Mesothelial cell of epicardium (in vitro differentiated cells): ENCODE measurements at places on chromosomes 12 and 14.

DNA sequence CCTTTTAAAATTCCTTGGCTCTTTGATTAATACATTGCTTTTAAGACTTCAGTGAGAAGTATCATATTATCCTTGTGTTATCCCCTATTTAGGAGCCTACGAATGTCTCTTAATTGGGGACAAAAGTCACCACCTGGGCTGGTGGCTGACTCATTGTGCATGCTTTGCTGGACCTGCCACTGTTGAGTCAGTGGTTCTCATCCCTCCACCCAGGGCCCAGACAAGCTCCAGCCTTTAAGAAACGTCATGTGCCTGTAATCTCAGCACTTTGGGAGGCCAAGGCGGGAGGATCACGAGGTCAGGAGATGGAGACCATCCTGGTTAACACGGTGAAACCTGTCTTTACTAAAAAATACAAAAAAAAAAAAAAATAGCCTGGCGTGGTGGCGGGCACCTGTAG is 57.9 kb downstream of the OTX2 start:
- DNase-seq: no peak

GRCh38 chr12:118850244-118850825 is 131.0 kb upstream of the SRRM4 start:
- DNase-seq: no peak

GRCh38 chr12:68359674-68360073 is 27.5 kb upstream of the MDM1 start:
- no peak for DNase-seq

DNA sequence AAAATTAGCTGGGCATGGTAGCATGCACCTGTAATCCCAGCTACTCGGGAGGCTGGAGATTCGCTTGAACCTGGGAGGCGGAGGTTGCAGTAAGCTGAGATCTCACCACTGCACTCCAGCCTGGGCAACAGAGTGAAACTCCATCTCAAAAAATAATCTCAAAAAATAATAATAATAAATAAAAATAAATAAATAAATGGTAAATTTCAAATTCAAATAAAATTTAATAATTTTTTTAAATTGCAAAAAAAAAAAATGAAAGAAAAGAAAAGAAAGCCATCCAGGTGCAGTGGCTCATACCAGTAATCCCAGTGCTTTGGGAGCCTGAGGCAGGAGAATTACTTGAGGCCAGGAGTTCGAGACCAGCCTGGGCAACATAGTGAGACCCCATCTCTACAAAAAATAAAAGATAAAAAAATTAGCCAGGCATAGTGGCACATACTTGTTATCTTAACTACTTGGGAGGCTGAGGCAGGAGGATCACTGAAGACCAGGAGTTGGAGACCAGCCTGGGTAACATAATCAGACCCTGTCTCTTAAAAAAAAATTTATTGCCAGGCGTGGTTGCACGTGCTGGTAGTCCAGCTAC is 36.4 kb downstream of the ALDH2 start:
- no peak for DNase-seq

- DNase-seq: peak; percentile 73
Observed at GRCh38 chr14:82642425-82642824, 1108.8 kb upstream of the SEL1L start.

DNA sequence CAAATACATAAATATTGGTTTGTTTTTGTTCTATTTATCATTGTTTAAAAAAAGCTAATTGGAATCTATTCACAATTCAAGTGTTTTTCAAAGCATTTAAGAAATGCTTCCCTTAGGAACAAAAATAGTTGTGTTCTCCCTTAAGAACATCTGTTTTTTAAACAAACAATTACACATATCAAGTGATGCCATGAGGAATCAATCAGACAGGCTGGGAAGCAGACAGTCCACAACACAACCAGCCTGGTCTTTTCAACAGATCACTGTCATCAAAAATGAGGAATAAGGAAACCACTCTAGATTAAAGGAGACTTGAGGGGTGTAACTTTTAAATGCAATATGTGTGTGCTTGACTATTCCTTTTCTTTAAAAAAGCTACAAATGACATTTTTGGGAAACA is 25.5 kb downstream of the GALC start:
- no peak for DNase-seq

DNA sequence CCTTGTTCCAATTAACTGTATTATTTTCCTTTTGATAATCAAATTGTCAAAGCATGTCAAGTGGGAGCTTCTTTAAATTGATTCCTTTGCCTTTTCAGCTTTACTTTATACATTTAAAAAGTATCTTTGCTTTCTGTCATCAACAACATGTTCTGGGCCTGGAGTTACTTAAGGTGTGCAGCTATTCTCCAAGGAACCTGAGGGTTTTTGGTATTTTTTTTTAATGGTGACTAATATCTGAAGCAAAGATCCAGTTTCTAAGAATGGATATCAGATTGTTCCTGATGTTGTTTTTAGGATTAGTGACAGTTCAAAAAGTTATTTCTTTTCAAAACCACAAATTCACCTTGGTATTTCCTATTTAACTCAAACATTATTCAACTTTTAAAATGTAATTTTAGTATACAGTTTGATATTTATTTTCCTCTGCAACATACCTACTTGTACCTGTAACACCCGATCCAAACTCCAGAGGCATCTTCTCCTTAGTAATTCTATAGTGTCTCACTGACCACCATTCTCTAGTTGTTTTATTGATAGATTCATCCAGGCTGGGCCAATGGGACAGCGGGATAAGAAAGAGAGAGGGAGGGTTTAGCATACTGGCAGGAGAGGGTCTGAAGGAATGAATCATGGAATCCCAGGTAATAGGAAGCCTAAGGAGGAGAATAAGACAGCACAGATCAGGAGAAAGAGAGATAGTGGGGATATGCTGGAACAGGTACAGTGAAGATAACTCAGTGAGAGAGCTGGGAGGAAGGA is 3.1 kb downstream of the CBLN3 start:
- no peak for DNase-seq

DNA sequence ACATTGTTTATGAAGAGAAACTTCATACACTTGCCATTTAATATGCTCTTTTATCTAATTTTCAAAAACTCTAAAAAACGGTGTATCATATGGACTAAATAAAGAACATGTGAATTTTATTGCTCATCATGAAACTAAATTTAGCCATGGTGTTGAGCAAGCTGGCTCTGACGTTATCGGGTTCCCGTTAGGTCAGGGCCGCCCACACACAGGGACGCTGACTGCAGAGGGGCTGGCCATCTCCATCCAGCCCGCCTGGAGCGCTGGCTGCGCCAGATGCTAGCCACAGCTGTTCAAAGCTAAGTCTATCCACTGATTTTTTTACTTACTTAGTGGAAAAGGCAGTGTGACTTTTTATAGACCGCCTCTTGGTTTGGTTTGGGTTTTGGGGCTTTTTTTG is 36.5 kb upstream of the DYNC1H1 start:
- no peak for DNase-seq

GRCh38 chr12:107352347-107353081 is 259.2 kb upstream of the CRY1 start:
- DNase-seq: no peak

- no peak for DNase-seq
Observed at GRCh38 chr14:26820572-26820971, 222.7 kb upstream of the NOVA1 start.

- no peak for DNase-seq
Observed at GRCh38 chr12:68487721-68488309, 122.9 kb upstream of the RAP1B start.

DNA sequence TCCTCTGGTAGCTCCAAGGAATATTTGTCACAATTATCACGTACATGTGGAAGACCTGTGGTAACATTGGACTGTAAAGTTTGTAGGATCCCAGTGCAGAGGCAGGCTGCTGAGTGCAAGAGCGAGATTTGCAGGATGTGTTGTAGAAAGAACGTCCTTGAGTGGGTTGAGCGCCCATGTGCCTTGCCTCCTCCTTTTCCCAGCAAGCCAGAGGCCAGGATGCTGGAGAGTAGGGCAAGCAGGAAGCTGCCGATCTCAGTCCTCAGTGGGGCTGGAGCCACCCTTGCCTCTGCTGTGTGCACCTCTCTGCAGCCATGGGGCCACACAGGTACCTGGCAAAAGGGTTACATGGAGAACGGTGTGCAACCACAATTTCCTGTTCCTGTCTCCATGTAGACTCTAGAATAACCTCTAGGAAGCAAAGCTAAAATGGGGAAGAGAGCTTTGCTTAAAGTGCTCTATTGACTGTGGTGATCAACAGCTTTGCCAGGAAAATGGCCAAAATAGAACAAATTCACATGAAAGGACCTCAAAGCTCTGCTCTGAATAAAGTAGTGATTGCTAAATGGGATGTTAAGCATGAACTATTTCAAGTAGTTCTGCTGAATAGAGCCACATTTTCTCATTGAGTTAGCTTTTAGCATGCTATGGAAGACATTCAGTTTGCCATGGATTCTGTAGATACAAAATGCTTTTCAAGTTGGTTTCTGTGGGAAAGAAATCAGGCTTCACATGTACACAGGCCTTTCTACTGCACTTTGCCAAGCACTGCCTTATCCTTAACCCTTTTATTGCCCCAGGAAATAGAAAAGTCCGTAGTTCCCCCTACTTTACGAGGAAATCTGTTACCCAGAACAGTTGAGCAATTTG is 37.4 kb downstream of the ANKRD9 start:
- no peak for DNase-seq

DNA sequence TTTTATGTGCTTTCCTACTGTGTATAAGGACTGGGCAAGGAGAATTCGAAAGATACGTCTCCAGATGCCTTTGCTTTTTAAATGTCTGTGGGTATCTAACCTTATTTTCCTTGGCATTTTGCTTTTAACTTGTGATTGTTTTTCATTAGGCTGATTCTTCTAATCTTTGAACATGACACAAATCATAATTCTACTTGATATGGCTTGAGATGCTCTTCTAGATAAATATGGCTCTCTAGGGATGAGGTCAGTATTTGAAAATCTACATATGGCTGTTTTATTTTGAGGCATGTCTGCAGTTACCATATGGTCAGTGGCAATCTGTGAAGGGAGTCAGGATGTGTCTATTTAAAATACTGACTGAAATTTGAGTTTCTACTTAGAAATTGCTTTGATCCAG is 139.2 kb downstream of the SLC2A13 start:
- DNase-seq: no peak

GRCh38 chr12:110010853-110011723 is 11.9 kb downstream of the ANKRD13A start:
- no peak for DNase-seq

GRCh38 chr12:128853600-128854197 is 421 bp downstream of the GLT1D1 start:
- no peak for DNase-seq

DNA sequence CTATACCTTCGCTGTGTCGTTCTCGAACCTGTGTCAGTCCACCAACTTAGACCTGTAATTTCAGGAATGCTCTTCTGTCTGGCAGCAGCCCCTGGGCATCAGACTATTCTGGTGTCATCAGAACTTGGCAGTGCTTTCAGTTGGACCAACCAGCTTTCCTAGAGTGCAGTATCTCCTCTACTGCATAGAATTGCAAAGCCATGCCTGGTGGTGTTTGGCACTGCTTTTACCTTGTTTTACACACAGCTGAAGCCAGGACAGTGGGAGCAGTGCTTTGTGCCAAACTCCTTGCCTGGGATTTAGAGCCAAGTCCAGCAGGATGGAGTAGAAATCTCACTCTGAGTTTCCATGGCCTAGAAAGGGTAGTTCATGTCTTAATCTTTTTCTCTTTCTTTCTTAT is 1.5 kb downstream of the FLVCR2 start:
- DNase-seq: no peak

GRCh38 chr12:52198454-52199215 is 6.8 kb upstream of the KRT80 start:
- no peak for DNase-seq
